ENCODE measurements at places on chromosomes 6 and 20.

DNA sequence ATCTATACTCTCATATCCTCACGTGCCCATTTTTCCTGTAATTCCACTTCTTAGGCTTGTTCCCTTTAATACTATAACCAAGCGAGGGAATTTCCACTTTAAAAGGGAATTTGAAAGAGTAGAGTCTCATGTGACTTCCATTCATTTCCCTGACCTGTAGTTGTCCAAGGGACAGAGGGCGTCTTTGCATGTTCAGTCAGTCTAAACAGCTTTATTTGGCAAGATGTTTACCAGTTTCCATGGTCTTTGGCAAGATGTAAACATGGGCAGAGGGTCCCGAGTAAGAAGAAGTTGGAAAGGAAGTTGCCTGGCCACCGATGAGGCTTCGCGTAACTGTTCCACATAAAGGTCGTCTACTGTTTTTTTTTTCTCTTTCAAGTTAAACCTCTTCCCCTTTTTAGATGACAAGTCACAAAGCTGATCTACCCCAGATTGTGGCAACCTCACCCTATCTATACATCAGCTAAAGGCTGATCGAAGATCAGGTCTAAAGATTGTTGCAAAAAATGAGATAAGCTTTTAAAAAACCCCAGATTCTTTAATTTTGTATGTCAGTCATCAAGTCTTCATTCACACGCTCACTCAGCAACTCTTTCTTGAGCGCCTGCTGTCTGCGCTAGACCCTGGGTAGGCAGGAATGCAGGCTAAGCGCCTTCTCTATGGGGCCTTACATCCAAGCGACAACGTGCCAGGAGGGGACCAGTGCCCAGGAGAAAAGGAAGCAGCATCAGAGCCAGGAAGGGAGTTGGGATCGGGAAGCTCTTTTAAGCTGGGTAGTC lies 31.7 kb upstream of the CCR6 start:
- DNase-seq, result no peak

DNA sequence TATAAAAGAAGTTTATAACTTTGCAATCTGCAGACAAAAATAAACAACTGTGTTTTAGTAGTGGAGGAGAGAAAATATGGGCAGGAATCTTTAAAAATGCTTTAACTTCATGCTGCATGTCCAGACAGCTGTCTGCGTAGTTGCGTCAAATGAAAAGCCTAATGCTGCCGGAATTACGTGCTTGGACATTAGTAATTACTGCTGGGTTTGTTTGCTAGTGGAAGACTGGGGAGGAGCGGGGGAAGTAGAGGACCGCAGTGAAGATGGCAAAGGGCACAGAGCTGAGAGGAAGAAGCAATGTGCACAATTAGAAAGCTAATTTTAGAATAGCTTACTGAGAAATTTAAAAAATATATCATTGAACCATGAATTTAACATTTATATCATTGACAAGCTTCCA lies 2.4 kb downstream of the SNAP25 start:
- no peak for DNase-seq

DNA sequence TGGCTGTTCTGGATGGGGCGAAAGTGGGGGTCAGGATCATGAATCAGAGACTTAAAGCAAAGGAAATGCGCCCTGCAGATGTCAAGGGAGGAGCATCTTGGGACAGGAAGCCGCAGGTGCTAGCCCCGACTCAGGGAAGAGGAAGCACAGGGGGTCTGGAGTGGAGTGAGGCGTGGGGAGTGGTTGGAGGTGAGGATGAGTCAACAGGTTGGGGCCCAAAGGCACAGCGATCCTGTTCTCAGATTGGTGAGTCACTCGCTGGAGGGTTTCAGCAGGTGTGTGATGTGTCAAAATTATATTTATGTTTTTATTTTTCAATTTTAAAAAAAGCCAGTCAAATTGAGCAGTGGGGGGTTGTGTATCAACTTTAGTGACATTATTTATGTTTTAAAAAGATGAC lies 19.0 kb downstream of the PACSIN1 start:
- DNase-seq, result no peak

- DNase-seq, result no peak
Measured at GRCh38 chr6:34993213-34993612, 104.2 kb downstream of the ANKS1A start.

GRCh38 chr20:29299811-29300578 lies 1957.5 kb upstream of the DEFB115 start:
- no peak for DNase-seq

All from epithelial cell of proximal tubule (primary cell).